ENCODE measurements at places on chromosomes 5 and 9. TPM values are rescaled to one million over a fixed set of nuclear protein-coding genes. Genes with fewer than 3 reads are reported as not detected.

DNA sequence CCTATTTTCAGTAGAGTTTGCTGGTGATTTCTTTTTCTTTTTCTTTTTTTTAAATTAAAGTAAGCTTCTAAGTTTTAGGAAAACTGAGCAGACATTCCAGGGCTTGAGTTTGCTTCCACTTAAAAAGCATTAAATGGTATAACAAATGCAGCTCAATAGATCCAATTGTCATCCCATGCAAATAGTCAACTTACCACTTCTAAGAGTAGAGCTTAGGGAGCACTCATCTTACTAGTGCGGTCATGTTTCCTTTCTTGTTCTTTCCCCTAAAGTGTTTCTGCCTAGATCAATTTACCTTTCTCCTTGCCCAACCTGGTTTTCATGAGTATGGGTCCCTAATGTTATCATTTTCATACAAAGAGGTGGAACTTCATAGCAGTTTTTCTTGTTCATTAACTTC, 13.0 kb upstream of the CEP120 start:
- peaks cover 14% of the 10 kb centered on the region for H3K4me1 ChIP-seq
- no peak for DNase-seq
- H3K4me3 ChIP-seq = no peak overlapping the region

DNA sequence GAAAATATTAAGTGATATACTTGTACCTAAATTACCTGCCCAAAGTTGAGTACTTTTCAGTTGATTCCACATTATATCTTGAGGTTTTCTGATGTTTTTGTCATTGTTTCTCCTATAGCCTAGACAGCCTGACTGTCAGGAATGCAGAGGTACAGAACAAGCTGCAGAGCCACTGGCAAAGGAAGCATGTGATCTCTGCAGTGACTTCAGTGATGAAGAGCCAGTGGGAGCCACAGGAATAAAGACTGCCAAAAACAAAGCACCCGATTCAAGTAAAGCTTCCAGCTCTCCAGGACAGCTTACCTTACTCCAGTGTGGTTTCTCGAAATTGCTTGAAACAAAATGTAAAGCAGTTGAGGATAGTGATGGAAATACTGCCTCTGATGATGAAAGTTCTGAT, 96.3 kb downstream of the ERCC6L2 start:
- H3K27me3 ChIP-seq = peaks cover 5% of the 10 kb centered on the region
- H3K4me1 ChIP-seq = no peaks in the 10 kb centered on the region
- no peak overlapping the region for H3K4me3 ChIP-seq
- H3K27ac ChIP-seq = no peak overlapping the region
- no peak for DNase-seq

SPINK4 gene
- total RNA-seq = not detected

GRCh38 chr5:112479418-112479817, 60.3 kb upstream of the EPB41L4A start:
- H3K27me3 ChIP-seq = no peaks in the 10 kb centered on the region
- no peak overlapping the region for H3K27ac ChIP-seq
- no peak overlapping the region for H3K4me3 ChIP-seq
- H3K36me3 ChIP-seq = peaks cover 2% of the 10 kb centered on the region
- DNase-seq = no peak

PCDHA1 gene
- total RNA-seq = 0.69 TPM

DNA sequence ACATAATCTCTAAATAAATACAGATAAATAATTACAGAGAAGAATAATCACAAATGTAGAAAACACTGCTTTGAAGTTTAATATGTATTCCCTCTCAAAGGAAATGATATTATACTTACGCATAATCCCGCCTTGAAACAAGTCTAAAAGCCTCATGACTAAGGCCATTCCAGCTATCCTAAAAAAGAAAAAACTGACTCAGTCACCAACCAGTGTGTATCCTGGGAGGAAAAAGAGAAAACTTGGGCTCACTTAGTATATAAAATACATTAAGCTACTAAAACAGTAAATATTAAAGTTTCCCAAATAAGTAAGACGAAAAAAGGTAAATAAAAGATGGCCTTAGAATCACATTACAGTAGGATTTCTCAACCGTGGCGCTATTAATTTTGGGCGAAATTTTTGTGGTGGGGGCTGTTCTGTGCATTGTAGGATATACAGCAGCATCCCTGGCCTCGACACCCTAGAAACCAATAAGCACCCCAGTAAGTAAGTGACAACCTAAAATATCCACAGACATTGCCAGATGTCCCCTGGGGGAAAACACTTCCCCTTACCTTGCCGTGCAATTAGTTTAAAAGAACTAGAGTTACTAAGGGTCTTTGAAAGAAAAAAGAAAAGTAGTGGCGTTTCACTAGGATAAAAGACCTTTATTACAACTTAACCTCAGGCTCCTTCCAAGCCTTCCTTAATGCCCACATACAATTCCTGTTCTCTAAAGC, 1.1 kb downstream of the HSPA9 start:
- no peak for DNase-seq
- H3K4me3 ChIP-seq = peak overlapping the region; percentile 95
- no peaks in the 10 kb centered on the region for H3K36me3 ChIP-seq
- peaks cover 6% of the 10 kb centered on the region for H3K4me1 ChIP-seq
- peak overlapping the region; percentile 100 for H3K27ac ChIP-seq

- DNase-seq = peak; percentile 84
- H3K27me3 ChIP-seq = peaks cover 22% of the 10 kb centered on the region
- peaks cover 18% of the 10 kb centered on the region for H3K36me3 ChIP-seq
- peak overlapping the region; percentile 99 for H3K27ac ChIP-seq
- peaks cover 20% of the 10 kb centered on the region for H3K4me1 ChIP-seq
Observed at GRCh38 chr5:135534609-135535419, 950 bp downstream of the NEUROG1 start.

ZDHHC11B gene
- 42.8 TPM for total RNA-seq

DNA sequence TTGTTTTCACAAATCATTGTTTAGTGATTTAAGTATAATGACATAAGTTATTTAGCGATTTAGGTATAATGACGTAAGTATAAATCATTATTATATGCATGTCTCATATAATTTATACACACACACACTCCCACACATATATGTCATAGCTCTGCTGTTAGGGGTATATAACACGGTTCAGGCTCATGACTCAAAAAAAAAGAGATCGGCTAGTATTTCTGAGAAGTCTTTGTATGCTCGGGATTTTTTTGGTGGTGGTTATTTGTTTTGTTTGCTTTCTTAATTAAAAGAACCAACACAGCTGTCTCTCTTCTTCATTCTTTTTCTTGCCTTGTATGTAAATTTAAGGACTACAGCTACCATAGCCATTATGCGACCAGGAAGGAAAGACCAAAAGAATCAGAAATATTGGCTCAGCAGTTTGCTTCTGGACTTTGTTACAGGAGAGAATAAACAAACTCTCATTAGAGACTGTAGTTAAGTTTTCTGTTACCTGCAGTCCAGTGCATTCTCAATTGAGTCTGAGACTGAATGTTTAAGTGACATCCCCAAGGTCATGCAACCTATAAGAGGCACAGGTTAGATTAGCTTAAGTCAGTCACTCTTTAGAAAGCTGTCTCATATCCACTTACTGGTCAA, 83.2 kb upstream of the NREP start:
- no peaks in the 10 kb centered on the region for H3K27me3 ChIP-seq
- H3K27ac ChIP-seq = no peak overlapping the region
- H3K36me3 ChIP-seq = no peaks in the 10 kb centered on the region
- no peaks in the 10 kb centered on the region for H3K4me1 ChIP-seq
- H3K4me3 ChIP-seq = no peak overlapping the region

CBY3 gene
- not detected for total RNA-seq

- H3K36me3 ChIP-seq = peaks cover 9% of the 10 kb centered on the region
- no peak overlapping the region for H3K4me3 ChIP-seq
- peaks cover 23% of the 10 kb centered on the region for H3K4me1 ChIP-seq
- H3K27ac ChIP-seq = no peak overlapping the region
Observed at GRCh38 chr5:72658761-72659540, 151.7 kb upstream of the ZNF366 start.

DYNC2I2 gene
- total RNA-seq = 15.0 TPM

GRCh38 chr5:106906199-106906598, 764.5 kb downstream of the EFNA5 start:
- no peaks in the 10 kb centered on the region for H3K27me3 ChIP-seq
- peak; percentile 15 for DNase-seq
- no peaks in the 10 kb centered on the region for H3K36me3 ChIP-seq
- H3K4me3 ChIP-seq = no peak overlapping the region
- no peak overlapping the region for H3K27ac ChIP-seq
